Smooth muscle cell of the umbilical artery (primary cell): ENCODE measurements at places on chromosomes 11 and 22. TPM values are rescaled to one million over a fixed set of nuclear protein-coding genes. Genes with fewer than 3 reads are reported as not detected.

Gene MS4A4A
- not detected in 2 replicates for total RNA-seq

Gene CYB561A3
- 51.0 and 168 TPM in 2 replicates for total RNA-seq

Gene LARGE2
- total RNA-seq: under 0.01 TPM in 1 of 2 replicates, not detected in the other

Gene H19
- 4.6 and 70.7 TPM in 2 replicates for total RNA-seq

Gene KLHL35
- 2.9 and 3.3 TPM in 2 replicates for total RNA-seq

Gene HBE1
- 0.23 TPM in 1 of 2 replicates, not detected in the other for total RNA-seq

Gene EHF
- 1.2 and 16.0 TPM in 2 replicates for total RNA-seq

Gene TENM4
- 57.3 and 182 TPM in 2 replicates for total RNA-seq

Gene MRGPRE
- total RNA-seq: not detected in 2 replicates

Gene DNAJB13
- not detected in 2 replicates for total RNA-seq

Gene DCUN1D5
- total RNA-seq: 54.0 and 56.7 TPM in 2 replicates

Gene SELENOO
- 22.7 and 24.3 TPM in 2 replicates for total RNA-seq

Gene KIAA1671
- total RNA-seq: 2.4 and 14.6 TPM in 2 replicates

Gene FBXO3
- total RNA-seq: 41.8 and 45.1 TPM in 2 replicates

Gene IGSF9B
- under 0.01 and 0.51 TPM in 2 replicates for total RNA-seq

Gene KLHDC7B
- total RNA-seq: 1.1 and 24.1 TPM in 2 replicates

Gene TIMP3
- total RNA-seq: 876 and 1,947 TPM in 2 replicates

Gene HOATZ
- not detected in 2 replicates for total RNA-seq

Gene RTN4R
- 0.59 and 0.97 TPM in 2 replicates for total RNA-seq

Gene OR51I1
- not detected in 2 replicates for total RNA-seq

Gene OR9G1
- total RNA-seq: not detected in 2 replicates

Gene PPP6R3
- total RNA-seq: 108 and 119 TPM in 2 replicates

Gene KCNK7
- 0.09 and 0.30 TPM in 2 replicates for total RNA-seq

Gene PARVG
- total RNA-seq: 0.05 TPM in 1 of 2 replicates, not detected in the other

Gene PTPN5
- not detected in 2 replicates for total RNA-seq

Gene RGL4
- total RNA-seq: not detected in 2 replicates

Gene OR10A2
- not detected in 2 replicates for total RNA-seq

Gene OR5P2
- not detected in 2 replicates for total RNA-seq

Gene ART5
- not detected in 2 replicates for total RNA-seq

Gene ABCC8
- not detected in 2 replicates for total RNA-seq

Gene SUSD2
- 0.28 and 0.89 TPM in 2 replicates for total RNA-seq

Gene ACRV1
- total RNA-seq: not detected in 2 replicates

Gene OR52N4
- not detected in 2 replicates for total RNA-seq

Gene CD3D
- not detected in 2 replicates for total RNA-seq

Gene IFITM1
- 0.42 and 11.6 TPM in 2 replicates for total RNA-seq

Gene BARX2
- not detected in 2 replicates for total RNA-seq
